ENCODE measurements at places on chromosomes 1 and 21.

GRCh38 chr1:171744986-171745385, 3.1 kb upstream of the VAMP4 start:
- DNase-seq = no peak

DNA sequence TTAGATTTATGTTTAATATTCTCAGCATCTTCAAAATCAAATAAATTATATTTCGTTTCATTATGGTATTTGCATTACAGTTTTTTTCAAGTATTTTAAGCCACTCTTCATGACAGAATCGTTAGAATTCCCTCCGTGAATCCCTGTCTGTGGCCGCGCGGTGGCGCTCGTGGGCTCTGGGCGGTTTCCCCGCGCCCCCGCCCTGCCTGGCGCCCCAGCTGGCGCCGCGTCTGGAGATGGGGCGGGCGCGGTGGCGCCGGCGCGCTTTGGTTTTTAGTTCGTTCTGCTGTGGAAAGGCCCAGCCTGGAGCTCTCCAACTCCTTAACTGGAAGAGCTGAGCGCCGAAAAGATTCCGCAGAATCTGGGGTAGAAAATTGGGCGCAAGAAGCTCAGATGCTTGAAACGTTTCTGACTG, 25.7 kb downstream of the PRMT2 start:
- DNase-seq = no peak

DNA sequence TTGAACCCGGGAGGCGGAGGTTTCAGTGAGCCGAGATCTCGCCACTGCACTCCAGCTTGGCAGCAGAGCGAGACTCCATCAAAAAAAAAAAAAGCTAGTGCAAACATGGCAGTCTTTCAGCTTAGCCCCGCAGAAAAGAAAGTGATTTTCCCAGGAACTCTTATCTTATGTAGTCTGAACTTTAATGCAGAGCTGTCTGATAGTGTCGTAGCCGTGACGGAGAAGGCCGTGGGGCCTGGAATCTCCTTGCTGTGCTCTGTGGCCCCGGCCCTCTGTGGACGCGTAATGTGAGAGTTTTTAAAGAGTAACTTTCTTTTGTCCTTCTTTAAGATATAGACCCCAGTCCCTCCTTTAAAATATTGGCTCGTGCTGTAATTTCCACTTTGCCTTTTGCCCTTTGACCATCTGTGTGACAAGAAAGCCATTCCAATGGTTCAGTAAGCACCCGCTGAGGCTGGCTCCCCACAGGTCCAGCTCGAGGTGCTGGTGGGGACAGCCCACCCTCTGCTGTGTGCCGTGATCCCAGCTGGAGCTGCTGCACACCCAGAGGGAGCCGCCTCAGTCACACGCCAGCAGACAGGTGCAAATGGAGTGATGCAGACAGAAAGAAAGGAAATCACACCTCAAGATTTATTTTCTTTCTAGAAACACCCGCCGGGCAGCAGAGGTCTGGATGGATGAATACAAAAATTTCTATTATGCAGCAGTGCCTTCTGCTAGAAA, 164.0 kb downstream of the PGBD5 start:
- DNase-seq = no peak

- no peak for DNase-seq
Observed at GRCh38 chr1:184911103-184911745, 63.1 kb downstream of the NIBAN1 start.

DNA sequence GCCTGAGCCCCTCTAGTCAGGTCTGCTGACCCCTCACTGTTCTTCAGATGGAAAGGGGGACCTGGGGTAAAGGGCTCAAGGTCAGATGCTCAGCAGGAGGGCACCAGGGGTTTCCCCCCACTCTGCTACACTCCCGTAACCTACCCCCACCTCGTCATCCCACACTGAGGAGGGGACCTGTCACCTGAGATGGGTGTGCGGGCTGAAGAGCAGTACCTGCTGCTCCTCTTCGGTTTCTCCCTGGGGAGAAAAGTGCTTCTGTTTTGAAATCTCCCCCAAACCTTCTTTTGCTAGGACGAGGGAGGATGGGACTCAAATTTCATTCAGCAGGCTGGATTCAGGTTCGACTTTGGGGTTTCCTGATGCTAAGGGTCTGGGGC, 65.2 kb downstream of the SYT2 start:
- DNase-seq = no peak

- DNase-seq = no peak
Observed at GRCh38 chr1:26772687-26773086, 15.1 kb upstream of the PIGV start.

DNA sequence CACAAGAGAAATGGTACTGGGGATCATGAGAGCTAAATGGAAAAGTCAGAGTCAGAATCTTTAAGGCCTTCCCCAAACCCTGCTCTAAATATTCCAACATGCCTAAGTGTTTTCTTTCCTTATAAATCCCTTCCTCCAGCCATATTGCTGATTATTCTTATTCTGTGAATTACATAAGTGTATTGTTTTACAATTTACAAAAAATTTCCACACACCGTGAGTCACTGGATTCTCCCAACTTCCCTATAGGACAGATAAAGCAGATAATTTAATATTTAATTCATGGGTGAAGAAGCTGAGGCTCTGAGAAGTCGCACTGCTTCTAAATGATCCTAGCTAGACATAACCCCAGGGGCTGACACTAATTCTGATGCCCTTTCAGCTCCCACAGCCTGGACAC, 243.3 kb upstream of the JUN start:
- DNase-seq = no peak

DNA sequence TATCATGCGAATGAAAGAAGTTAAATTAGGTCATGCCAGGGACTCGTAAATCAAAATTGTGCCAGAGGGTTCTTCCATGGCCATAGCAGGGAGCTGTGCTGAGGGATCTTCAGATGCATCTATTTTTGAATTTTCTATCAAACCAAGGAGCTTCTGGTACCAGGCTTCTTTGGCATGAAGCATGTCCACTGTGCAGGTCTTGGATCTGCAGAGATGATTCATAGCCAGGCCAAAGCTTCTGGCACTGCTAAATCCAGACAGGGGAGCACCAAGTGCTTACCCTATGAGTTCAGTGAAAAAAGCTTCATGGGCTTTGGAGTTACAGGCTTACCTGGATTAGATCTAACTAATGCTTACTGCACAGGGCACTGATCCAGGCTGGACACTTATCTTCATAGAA, 154.2 kb upstream of the DAB1 start:
- DNase-seq = no peak

DNA sequence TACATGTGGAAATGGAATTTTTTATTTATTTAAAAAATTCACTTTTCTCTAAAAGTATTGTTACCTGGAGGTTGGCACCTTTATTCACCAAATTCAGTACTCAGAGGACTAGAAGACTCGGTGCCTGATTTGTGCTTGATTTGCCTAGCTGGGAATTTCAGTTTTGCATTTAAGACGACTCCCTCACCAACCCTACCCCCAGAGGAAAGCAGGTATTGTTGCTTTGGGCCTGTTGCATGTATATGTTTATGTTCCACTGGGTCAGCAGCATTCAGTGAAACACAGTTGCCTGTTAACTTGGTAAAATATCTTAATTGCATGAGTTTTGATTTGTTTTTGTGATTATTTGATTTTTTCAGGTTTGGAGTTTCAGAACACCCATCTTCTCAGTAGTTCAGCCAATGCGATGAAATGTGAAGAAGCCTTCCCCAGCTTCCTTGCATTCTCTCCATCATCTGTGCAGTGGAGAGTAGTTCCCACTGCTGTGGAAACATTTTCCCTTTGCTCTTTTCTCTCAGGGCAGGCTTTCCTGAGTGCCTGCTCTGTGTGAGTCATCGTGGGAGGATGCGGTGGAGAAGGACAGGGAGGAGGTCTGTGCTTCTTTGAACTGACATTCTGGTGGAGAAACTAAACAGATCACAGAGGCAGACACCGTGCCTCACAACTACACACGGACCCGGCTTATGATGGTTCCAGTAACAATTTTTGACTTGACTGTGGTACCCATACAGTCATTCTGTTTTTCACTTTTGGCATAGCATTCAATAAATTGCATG, 6.4 kb downstream of the ADARB1 start:
- no peak for DNase-seq

DNA sequence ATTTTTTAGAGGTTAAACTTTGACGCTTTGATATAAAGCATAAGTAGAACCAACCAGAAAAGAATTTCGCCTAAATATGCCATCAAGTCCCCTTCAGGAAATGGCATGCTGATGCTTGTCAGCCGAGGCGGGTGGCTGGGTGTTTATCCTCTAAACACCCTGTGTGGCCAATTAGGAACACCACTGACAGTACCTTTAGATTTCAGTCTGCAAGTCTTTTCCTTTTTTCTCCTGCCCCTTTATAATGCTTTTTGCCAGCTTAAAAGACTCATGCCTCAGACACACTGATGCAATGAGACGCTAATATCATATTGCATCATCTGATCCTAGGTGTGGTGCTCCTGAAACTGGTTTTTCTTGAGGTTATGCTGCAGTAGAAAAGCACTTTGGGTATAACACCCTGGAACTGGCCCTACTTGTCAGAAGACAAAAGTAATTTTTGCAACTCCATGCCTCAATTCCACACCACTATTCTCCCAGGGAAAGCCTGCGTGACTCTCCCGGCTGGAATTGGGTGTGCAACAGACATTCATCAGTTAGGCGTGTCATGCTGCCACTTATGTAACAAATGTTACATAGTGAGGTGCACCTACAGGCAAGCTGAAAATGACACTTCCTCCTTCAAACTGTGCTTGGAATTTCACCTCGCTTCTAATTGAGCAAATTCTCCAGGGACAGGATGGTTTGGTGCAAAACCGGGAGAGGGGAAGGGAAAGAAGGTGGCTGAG, 2.0 kb upstream of the RCC2 start:
- DNase-seq = no peak

- no peak for DNase-seq
Observed at GRCh38 chr1:111909030-111909429, 80.4 kb downstream of the KCND3 start.
